ENCODE measurements at places on chromosomes 4 and X.

- no peak for DNase-seq
Measured at GRCh38 chr4:51907006-51907669, 64.2 kb downstream of the DCUN1D4 start.

- no peak for DNase-seq
Measured at GRCh38 chr4:76606645-76607265, 171.7 kb downstream of the SHROOM3 start.

DNA sequence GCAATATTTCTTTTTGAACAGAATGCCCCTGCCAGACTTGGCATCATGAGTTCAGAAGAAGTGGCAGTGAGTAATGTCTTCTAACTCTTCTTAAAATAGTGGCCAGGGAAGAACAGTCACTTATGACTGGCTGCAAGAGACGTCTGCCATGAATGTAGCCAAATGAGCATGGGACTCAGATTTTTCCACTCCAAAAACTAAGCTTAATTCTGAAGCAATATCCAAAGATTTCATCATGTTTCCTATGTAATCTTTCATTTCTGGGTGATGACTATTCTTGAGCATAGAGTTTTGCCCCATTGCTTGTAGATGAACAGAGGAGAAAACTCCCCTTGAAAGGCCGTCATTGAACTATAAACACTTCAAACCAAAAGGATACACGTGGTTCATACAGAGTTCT lies 11.8 kb downstream of the AMBN start:
- DNase-seq = no peak

DNA sequence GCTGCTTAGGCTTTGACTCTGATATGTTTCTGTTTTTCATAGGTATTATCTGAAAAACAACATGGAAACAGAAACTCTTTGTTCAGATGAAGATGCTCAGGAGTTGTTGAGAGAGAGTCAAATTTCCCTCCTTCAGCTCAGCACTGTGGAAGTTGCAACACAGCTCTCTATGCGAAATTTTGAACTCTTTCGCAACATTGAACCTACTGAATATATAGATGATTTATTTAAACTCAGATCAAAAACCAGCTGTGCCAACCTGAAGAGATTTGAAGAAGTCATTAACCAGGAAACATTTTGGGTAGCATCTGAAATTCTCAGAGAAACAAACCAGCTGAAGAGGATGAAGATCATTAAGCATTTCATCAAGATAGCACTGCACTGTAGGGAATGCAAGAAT lies 238.6 kb downstream of the RAPGEF2 start:
- no peak for DNase-seq

GRCh38 chr4:38857354-38858096 lies 908 bp upstream of the TLR6 start:
- DNase-seq = peak; percentile 52

GRCh38 chr4:48247142-48247877 lies 22.3 kb downstream of the TEC start:
- DNase-seq = no peak

DNA sequence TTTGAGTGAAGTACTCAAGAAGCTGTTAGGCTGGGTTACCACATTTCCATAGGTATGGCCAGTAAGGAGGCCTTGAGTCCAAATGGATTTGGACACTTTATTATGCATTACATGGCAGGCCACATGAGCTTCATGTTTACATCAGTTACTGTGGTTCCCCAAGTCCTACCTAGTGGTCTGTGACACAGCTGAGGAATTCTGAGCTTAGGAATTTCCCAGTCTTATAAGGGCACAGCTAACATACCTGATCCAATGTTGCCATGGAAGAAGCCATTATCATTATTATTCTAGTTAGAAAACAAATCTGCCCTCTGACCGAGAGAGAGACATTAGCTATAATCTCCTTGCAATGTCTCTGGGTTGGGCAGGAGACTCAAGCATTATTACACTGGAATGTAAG lies 174.4 kb upstream of the NUDT10 start:
- no peak for DNase-seq

GRCh38 chr4:95798727-95799126 lies 41.2 kb upstream of the PDHA2 start:
- DNase-seq = no peak

DNA sequence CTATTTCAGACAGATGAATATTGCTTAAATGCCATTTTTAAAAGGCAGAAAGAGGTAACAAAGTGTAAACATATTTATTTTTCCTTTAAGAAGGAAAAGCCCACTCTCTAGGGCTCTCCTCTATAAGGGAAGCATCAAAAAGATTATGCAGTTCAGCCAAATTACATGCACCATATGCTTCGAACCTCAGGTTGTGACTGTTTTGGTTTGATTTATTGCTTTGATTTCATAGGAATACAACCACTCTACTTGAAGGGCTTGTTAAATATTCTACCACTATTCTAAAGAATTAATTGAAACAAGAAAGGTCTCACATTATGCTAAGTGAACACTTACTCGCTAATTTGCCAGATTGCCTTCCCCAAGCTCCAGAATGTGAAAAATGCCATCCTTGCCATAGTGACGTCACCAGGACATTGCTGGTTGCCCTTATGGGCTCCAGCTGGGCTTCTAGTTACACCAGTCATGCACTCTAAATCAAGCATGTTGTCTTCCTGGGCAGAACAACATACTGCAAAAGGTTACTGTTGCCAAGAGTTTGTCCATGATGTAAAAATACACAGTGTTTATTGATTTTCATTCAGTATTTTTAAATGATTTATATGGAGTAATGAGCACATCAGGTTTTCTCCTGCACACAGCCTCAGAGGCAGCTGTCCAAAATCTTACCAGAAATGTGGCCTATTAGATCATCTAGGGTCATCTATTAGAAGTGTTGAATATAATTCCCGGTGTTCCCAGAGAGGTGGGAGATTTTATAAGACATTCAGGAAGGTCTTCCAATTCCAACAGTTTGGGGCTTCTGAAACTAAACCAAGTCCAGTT lies 164.4 kb upstream of the RAPGEF2 start:
- DNase-seq = no peak

GRCh38 chrX:99722094-99722493 lies 688.0 kb downstream of the PCDH19 start:
- DNase-seq = no peak

- no peak for DNase-seq
Measured at GRCh38 chr4:152000518-152000917, 239.7 kb upstream of the GATB start.

DNA sequence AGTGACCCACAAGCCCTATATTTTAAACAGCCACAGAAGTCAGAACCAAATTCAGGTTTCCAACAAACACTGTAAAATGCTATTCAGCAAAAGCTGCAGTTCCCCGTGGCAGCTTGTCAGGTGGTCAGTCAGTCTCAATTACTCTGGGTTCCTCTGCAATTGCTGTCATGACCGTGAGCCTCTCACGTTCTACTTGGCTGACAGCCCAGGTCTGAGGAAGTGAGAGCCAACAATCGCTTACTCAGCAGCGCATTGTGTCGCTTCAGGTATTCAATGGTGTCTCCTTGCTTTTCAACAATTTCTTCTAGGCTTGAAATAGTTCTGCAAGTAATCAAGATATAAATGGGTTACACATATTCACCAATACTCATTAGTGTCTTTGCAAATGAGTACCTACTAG lies 25.8 kb downstream of the TRIM75 start:
- DNase-seq = no peak

- no peak for DNase-seq
Measured at GRCh38 chrX:40064055-40064597, 33.6 kb downstream of the BCOR start.

DNA sequence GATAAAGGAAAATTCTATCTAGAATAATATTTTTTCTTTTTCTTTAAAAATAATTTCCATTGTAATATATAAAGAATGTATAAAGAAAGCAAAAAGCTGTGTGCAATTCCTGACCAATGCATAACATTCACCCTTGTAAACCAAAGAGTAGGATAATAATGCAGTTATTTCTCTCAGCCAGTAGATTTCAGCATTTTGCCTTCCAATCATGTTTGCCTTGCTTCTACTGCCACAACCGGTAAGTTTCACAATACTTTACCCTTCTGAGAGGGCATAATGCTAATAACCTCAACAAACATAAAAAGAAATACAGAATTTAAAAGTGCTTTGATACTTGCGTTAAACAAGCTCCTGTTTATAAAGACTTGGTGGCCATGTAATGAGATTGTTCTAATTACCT lies 59.9 kb downstream of the CHIC2 start:
- DNase-seq = no peak

DNA sequence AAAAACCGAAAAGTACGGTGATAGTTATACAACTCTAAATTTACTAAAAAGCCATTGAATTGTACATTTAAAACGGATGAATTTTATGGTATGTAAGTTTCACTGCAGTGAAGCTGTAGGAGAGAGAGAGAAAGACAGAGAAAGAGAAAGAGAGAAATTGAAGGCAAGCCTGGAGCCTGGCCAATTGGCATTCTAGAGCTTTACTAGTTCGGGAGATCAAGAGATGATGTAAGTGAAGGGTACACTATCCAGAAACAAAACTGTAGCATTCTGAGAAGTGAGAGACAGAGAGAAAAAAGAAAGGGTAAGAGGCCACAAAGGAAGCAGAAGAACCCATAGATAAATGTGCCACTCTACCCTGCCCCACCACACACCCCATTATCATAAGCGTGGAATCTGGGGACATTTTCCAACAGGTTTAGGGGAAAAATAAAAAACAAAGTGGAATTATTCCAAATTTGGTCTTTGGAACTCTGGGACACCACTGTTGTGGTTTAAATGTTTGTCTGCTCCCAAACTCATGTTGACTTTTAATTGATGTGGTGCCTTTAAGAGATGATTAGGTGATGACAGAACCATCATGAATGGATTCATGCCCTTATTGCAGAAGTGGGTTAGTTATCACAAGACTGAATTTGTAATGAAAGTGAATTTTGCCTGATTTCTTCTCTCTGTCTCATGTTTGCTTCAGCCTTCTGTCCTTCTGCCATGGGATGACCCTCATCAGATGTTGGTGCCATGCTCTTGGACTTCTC lies 123.0 kb upstream of the PLS3 start:
- DNase-seq = no peak

- no peak for DNase-seq
Measured at GRCh38 chr4:95619525-95620443, 71.0 kb upstream of the UNC5C start.

GRCh38 chr4:76705472-76705871 lies 192.5 kb downstream of the SOWAHB start:
- no peak for DNase-seq

- no peak for DNase-seq
Measured at GRCh38 chrX:44042751-44043150, 69.6 kb upstream of the NDP start.

- no peak for DNase-seq
Measured at GRCh38 chr4:28709891-28710290, 1849.2 kb downstream of the STIM2 start.

DNA sequence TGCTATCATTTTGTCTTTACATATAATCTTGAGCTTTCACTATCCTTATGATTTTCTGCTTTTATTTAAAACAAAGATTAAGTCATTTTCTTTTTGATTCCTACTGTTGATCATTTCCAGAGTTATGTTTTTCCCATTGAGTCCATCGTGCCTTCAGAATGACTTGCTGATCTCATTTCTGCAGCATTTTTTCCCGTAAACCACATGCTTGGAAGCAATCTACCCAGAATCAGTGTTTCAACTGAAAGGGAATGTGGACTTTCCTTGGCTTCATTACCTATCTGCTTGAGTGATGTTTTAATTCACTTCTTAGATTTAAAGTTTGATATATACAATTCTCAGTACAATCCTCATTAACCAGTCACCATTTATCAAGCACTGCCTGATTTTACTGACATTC lies 192.4 kb upstream of the FSTL5 start:
- no peak for DNase-seq

- no peak for DNase-seq
Measured at GRCh38 chrX:146278381-146278780, 460.8 kb downstream of the SLITRK2 start.

DNA sequence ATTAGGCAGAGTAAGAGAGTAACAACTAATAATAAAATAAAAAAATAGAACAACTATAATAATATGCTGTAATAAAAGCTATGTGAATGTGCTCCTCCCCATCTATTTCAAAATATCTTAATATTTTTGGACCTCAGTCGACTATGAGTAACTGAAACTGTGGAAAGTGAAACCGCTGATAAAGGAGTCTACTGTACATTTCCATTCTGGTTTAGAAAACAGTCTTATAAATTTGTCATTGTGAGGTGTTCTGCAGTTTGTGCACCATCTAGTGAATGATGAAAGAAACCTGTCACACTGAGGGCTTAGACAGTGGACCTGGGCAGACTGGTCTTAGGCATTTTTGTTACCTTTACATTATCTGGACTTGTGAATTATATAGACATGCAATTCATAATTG lies 42.0 kb downstream of the TMEM150C start:
- DNase-seq = no peak

DNA sequence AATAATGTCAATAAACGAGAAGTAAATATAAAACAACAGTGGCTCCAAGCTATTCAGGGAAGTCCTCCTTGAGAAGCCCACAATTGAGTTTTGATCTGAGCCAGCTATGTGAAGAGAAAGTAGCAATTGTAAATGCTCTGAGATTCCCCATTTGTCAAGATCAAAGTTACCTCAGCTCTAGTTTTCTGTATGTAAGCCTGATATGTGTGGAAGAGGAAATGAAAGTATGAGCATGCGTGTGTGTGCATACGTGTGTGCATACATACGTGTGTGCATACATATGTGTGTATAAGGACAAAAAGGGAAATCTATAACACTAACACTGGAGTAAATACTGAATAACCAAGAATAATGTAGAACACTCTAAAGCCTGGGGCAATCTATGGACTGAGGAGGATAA lies 130.3 kb downstream of the SCFD2 start:
- DNase-seq = no peak

- no peak for DNase-seq
Measured at GRCh38 chr4:138512756-138513155, 270.6 kb upstream of the SLC7A11 start.

DNA sequence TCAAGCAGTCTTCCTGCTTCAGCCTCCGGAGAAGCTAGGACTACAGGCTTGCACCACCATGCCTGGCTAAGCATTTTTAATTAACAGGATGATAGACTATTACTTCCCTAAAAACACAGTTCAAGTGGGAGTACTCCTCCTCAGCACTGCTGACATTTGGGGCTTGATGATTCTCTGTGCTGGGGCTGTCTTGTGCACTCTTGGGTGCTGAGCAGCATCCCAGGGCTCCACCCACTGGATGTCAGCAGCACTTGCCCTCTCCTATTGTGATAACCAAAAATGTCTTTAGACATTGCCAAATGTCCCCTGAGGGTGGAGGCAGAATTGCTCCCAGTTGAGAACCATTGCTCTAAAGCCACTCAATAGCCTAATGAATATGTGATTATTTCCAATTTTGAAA lies 60.4 kb downstream of the CLCN4 start:
- DNase-seq = no peak

- DNase-seq = no peak
Measured at GRCh38 chrX:124594017-124594651, 247.8 kb downstream of the SH2D1A start.

GRCh38 chr4:1115528-1116293 lies 2.3 kb upstream of the RNF212 start:
- no peak for DNase-seq
